ENCODE measurements at places on chromosomes 11 and 22. TPM values are rescaled to one million over a fixed set of nuclear protein-coding genes. Genes with fewer than 3 reads are reported as not detected.

DNA sequence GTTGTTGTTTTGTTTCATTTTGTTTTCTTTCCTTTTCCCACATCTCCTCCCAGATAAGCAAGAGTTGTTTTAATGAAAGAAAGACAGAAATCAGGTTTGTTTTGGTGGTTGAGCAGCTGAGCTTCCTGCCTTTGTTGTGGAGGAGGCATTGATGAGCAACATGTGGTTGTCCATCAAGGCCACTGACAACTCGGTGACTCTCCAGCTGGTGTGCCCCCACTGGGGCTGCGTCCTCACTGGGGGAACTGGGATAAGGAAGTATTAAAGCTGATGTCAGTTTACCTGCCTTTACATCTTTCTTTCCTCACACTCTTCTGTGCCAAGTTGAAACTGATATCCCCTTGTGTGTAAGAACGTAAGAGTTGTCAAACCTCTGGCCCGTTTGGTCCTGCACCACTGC, 5.9 kb downstream of the VPS26B start:
- DNase-seq = no peak

GRCh38 chr11:12482839-12483238, 105.5 kb downstream of the PARVA start:
- peak; percentile 91 for DNase-seq

GRCh38 chr11:34836958-34837856, 79.0 kb downstream of the APIP start:
- DNase-seq = no peak

DNA sequence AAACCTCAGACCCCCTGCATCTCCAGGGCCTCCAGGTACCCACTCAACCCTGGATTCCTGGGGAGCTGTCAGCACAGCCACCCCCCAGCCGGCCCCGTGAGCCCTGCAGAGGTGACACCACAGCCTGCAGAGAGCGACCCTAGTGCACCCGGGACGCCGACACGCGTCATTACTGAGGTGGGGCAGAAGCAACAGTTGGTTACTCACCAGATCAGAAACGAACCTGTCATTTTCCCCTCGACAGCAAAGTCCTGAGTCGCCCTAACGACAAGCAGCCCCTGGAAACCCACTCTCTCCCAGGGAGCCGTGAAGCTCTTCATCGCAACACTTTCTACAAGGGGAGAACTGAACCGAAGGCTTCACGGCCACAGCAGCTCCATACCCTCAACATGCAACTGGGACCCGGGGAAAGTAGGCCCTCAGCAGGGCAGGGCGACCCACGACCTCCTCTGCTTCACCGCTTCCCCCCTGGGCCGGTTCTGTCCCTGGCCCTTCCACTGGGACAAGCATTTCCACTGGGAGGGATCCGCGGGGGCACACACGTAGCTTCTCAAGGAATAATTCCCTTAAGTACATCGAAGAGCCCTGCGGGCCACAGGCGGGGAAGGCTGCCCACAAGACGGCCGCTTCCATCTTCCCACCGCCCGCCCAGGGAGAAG, 1.6 kb downstream of the BRD1 start:
- no peak for DNase-seq

- no peak for DNase-seq
These were observed 32.8 kb downstream of the KCNC1 start for GRCh38 chr11:17767301-17767885.

GRCh38 chr11:9884601-9885000, 220.7 kb downstream of the SWAP70 start:
- DNase-seq = no peak

- DNase-seq = no peak
These were observed 5.5 kb downstream of the CSNK2A3 start for GRCh38 chr11:11347592-11347991.

DNA sequence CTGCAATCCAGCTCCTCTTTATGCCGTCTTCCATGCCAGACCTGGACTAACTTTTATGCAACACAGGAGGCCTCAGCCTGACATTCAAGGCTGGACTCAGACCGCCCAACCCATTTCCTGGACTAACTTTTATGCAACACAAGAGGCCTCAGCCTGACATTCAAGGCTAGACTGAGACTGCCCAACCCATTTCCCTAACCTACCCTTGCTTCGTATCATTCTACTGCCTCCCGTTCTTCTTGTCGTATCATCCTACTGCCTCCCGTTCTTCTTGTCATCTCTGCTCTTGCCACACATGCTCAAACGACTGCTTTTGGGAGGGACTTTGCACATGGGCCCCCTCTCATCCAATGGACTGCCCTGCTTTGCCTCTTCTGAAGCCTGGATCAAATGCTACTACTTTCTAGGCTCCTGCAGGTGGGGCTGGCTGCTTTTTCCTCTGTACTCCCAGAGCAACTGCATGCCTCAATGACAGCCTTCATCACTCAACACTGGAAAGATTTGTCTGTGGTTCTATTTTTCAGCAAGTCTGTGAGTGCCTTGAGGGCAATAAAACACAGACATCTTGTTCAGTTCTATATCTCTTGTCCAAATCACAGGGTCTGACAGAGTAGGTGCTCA, 7.8 kb downstream of the TBC1D10A start:
- no peak for DNase-seq

DNA sequence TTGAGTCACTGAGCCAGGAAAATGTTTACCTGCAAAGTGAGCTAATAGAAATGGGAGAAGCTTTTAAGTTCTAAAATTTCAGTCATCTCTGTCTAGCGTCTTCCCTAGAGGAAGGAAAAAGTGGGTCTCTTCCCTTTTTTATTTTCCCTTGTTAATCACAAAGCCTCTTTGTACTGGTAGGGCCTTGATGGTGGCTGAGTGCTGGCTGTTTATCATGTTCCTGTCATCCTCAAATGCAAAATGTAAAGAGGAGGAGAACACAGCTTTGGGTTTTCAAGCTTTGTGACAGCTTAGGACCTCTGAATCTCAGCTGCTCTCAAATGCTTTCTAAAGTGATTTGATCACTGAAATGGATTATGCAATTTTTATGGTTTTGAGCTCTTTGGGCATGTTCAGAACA, 222.0 kb downstream of the TMEM135 start:
- no peak for DNase-seq

DNA sequence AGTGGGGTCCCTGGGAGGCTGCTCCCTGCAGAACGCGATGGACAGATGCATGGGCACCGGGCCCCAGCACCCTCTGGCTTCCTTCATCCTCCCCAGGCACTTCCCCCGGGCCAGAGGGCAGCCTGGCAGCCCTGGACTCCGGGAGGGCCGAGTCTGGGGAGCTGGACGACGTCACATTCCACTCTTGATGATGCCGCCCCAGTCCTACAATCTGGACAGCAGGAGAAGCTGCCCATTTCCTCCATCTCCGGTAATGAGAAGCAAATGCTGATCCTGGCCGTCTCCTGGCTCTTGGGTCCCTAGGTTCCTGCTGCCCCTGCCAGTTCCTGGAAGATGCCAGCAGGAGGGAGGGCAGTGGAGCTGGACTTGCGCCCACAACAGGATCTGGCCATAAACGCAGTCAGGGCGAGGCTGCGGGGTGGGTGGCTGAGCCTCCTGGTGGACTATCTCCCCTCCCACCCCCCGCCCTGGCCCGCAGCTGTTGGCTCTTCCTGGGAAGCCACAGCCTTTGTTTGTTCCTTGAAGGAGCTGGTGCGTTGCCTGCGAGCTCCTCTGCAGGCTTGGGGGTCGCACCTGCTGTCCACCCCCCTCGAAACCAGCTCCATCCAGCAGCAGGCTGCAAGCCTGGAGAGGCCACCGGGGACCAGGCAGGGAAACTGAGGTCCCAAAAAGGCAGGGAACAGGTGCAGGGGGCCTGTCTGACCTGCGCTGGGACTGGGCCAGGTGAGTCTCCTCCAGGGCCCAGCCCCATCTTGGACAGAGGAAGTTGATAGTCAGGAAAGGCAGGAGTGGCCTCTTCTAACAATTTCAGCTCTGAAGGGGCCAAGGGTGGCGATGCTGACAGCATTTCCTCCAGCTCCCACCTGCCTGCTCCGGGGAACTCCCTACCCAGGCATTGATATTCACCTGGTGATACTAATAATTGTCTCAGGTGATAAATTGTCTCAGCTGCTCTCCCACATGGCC, 17.9 kb upstream of the MUC6 start:
- no peak for DNase-seq

DNA sequence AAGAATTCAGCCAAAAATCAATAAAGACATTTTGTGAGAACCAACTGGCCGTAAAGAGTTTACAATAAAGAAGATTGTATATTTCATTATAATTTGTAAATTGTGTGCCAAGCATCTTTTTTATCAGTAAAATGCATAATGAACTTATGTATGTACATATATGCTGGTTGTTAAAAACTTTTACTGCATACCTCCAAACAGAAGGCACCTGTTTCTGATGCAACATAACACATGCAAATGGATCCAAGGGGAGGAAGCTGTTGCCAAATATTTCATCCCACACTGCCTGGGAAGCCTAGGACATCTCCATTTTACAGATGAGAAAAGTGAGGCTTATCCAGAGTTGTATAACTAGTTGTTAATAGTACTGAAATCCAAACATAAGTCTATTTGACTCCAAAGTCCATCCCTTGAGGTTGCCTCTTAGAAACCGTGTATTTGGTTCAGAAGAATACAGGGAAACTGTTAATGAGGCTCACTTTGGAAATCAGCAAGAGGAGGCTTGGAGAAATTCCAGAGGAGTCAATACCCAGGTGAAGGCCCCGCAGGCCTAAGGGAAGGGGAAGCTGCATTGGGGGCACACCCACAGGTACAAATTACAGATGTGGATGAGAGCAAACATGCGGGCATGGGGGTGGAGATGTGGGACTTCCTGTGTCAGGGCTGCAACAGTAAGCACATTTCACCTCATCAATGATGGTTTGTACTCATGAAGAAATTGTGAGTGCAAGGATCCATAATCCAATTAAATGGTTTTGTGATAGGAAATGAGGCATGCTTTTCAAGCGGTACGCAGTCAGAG, 51.1 kb downstream of the RCN1 start:
- DNase-seq = no peak

- peak; percentile 65 for DNase-seq
These were observed 19.7 kb downstream of the NNMT start for GRCh38 chr11:114315749-114316368.

- DNase-seq = peak; percentile 34
These were observed 25.5 kb downstream of the SCGB1A1 start for GRCh38 chr11:62444236-62444833.

GRCh38 chr11:70472240-70472639, 73.9 kb downstream of the CTTN start:
- no peak for DNase-seq

DNA sequence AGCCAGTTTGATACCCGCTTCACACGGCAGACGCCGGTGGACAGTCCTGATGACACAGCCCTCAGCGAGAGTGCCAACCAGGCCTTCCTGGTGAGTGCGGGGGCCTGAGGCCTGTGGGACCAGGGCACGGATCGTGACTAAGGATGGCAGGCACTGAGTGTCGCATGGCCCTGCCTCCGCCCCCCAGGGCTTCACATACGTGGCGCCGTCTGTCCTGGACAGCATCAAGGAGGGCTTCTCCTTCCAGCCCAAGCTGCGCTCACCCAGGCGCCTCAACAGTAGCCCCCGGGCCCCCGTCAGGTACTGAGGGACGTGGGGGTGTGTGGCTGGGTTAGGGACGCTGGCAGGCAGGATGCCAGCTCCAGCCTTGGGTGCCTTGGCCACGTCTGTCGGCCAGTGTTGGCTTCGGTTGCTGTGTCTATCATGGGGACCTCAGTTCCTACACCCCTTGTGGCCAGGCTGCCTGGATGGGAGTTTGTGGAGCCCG, 3.0 kb downstream of the PTPRCAP start:
- DNase-seq = no peak

GRCh38 chr22:36797911-36798673, 18.7 kb downstream of the PVALB start:
- no peak for DNase-seq

GRCh38 chr22:29023172-29023796, 38.3 kb downstream of the C22orf31 start:
- peak; percentile 35 for DNase-seq

- no peak for DNase-seq
These were observed 305.9 kb upstream of the ANO3 start for GRCh38 chr11:26026078-26026477.

DNA sequence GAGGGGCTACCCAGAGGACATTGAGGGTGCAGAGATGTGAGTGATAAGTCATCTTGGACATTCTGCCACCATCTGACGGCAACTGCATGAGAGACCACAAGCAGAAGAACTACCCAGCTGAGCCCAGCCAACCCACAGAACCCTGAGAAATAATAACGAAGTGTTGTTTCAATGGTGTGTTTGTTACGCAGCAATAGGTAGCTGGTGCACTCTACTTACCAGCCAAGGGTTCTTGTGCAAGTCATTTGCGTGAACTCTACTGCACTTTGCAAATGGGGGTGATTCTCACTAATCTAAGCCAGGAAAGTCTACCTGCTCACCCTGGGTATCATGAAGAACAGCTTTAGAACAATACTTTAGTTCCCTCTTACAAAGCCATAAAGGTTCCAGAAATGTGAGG, 15.8 kb upstream of the CELSR1 start:
- no peak for DNase-seq

- no peak for DNase-seq
These were observed 9.1 kb downstream of the TIMP3 start for GRCh38 chr22:32810555-32811133.

GRCh38 chr11:122156940-122157382, 40.9 kb upstream of the BLID start:
- DNase-seq = peak; percentile 20

DNA sequence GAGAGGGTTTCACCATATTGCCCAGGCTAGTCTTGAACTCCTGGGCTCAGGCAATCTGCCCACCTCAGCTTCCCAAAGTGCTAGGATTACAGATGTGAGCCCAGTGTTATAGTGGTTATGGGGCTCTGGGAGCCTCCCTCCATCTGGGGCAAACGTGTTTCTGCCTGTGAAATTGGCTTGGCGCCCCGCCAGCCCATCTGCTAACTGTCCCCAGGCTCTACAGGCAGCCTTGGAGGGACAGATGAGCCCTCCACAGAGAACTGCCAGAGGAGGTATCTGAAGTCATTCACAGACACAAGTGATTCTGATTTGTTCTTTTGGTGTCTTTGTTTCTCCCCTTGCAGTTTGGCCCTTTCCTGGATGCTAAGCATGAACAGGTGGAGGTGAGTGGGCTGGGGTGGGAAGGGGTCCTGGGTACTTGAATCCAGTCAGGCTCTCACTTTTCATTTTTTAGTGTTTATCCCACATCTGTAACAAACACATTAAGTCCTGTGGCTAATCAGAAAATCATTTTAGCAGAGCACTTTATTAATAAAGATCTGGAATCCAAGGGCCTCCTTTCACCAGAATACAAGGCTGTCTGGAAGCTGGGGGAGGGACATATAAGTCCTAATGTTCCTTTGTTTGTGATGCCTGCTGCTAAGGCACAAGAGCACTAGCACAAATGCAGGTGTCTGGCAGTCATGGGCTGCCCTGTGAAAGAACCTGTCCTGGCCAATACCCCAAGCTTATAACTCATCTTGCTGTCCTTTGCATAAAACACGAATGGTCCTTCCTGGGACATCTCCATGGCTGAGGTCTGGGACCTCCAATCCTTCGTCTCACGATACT, 25.7 kb upstream of the CDC42EP2 start:
- DNase-seq = peak; percentile 47

C11orf16 gene
- not detected for total RNA-seq

PRRG4 gene
- total RNA-seq = 2.3 TPM

OR8G1 gene
- not detected for total RNA-seq

MPEG1 gene
- total RNA-seq = 1.3 TPM

IL10RA gene
- 10.2 TPM for total RNA-seq

SGSM1 gene
- total RNA-seq = 3.6 TPM

KREMEN1 gene
- total RNA-seq = 7.3 TPM

RAC2 gene
- 4.3 TPM for total RNA-seq

NXF1 gene
- 49.8 TPM for total RNA-seq

SMTNL1 gene
- not detected for total RNA-seq

SIDT2 gene
- 88.7 TPM for total RNA-seq

RPUSD4 gene
- total RNA-seq = 25.4 TPM

PRMT3 gene
- total RNA-seq = 15.6 TPM

LRP4 gene
- 10.6 TPM for total RNA-seq
